B cell (primary cell): ENCODE measurements at places on chromosomes 7 and 10. TPM values are rescaled to one million over a fixed set of nuclear protein-coding genes. Genes with fewer than 3 reads are reported as not detected.

BLNK gene
- total RNA-seq = 205 and 210 TPM in 2 replicates

DNA sequence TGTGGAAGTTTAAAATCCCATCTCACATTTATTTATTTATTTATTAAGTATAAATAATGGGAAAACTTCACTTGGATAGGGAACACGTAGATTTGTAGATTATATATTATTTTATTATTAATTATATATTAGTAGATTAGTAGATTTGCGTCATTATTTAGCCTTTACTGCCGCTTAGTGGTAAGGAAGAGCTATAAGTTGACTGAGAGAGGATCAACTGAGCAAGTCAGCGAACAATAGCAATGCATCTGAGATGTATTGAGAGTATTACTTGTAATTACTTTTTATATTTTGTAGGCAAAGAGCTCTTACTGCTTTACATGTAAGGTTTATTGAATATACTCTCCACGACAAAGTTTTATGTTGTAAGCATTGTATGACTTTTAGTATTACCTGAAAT is 244.5 kb upstream of the ANKRD30A start:
- peak; percentile 23 for DNase-seq

- DNase-seq = no peak
Measured at GRCh38 chr10:58064714-58065528, 202.8 kb downstream of the IPMK start.

GRCh38 chr7:146249272-146249671 is 132.7 kb downstream of the CNTNAP2 start:
- no peak for DNase-seq

DNA sequence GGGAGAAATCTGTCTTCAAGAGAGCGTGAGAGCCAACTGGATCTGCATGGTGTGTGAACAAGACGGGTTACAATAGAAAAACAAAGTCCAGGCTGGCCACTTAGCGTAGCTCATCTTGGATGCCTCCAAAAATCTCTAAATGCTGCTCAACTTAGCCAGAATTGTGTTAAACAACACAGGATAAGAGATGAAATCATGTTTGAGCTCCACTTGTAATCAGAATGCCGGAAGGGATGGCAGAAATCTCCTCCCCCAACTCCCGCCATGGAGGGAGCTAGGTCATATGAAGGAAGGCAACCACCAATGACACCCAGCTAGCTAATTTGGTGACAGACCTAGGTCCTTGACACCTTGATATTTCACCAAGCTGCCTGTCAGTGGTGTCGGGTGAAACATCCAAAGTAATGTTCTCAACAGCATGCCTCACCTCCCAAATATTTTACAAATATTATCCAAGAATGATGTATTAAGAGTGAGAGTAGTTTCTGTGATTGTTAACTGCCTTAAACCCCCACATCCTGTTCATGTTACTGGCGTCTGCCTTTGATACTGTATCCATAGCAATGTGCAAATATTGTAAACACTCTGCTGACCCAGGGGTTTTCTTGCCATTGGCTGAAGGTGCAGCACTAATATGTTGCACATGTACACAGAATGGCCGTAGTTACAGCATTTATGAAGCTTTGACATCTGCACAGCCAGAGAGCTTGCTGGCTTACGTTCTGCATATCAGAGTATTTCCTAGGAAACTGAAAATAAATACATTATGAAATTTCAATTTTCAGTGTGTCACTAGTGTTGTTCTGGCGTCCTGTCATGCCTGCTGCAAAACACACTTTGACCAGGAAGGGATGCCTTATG is 25.8 kb downstream of the TMEM254 start:
- no peak for DNase-seq

MCMBP gene
- total RNA-seq = 36.0 and 39.9 TPM in 2 replicates

GSTO1 gene
- 36.4 and 37.7 TPM in 2 replicates for total RNA-seq

GRCh38 chr10:73585327-73585726 is 5.8 kb downstream of the USP54 start:
- DNase-seq = no peak

- no peak for DNase-seq
Measured at GRCh38 chr10:124212702-124213101, 119.3 kb upstream of the CHST15 start.

DNA sequence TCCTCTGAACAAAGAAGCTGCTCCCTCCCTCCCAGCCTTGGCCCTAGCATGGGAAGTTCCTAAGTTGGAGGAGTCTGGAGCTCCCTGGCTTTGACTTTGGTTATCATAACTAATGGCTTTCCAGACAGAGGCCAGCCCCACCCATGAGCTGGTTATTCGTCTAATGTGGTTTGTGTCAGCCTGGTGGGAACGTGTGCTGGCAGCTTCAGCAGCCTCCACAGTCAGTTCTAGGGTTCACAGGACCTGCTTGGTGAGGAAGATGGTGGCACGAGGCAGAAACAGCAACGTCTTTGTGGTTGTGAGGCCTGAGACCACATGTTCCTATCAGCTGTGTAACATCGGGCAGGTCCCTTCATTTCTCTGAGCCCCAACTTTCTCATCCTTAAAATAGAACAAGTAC is 103.1 kb downstream of the PAXIP1 start:
- DNase-seq = no peak

DNA sequence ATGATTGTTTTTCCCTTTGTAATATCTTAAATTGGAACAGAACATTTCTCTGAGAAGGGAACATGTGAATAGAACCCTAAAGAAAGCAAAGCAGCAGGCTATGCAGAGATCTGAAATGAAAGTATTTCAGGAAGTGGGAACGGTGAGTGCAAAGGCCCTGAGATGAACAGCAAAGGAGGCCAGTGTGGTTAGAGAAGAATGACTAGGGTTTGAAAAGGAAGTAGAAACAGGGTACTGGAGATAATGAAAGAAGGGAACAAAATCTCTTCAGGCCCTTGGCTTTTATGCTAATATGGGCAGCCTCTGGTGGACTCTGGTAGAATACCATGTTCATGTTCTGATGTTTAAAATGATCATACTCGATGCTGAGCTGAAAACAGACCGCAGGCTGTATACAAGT is 22.2 kb downstream of the ARHGAP21 start:
- no peak for DNase-seq

GRCh38 chr10:106560925-106561640 is 603.4 kb downstream of the SORCS1 start:
- DNase-seq = no peak

DNA sequence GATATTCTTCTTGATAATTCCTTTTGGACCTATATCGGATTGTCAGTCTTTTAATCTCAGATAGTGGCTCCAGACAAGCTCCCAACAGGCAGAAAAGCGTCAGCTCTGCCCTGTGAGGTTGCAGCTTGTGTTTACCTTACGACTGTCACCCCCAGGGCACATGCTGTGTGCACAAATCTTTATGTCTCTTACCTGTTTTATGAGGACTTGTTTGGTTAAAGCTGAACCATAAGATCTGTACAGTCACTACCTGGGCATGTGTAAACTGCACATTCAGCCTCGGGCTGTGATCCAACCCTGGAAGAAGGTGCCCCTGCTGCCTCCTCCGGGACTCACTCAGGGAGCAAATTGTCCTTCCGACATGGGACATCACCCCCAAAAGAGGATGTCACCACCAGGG is 119.8 kb downstream of the GALNT17 start:
- no peak for DNase-seq

NODAL gene
- not detected in 2 replicates for total RNA-seq

DNA sequence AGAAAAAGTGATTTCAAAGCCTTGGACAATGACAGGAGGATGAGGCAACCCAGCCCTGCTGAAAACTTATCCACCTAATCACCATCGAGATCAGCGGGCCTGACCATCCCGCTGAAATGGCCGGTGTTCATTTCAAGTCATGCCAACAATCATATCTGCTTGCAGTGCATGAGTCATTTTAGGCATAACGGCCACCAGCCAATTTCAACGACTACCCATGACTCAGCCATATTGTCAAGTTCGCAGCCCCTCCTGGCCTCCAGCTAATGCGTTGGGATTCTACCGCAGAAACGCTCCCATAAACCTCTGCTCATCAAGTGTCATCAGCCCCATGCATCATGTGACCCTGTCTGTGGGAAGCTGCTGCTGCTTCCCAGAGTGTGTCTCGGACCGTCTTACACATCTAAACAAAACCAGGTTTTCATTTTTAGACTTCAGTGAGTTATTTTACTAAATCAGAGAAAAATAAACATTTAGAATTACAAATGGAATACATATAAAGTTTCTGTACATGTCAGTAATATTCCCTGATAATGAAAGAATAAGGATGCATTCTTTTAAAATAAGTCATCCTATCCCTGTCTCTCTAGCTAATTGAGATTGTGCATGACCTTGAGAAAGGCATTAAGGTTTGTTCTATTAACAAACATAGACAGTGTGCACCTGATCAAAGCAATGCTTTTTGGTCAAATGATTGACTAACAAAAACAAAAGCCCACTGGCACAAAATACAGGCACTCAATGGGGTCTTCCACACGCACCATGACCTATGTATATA is 188.9 kb downstream of the ADAM12 start:
- no peak for DNase-seq

DNA sequence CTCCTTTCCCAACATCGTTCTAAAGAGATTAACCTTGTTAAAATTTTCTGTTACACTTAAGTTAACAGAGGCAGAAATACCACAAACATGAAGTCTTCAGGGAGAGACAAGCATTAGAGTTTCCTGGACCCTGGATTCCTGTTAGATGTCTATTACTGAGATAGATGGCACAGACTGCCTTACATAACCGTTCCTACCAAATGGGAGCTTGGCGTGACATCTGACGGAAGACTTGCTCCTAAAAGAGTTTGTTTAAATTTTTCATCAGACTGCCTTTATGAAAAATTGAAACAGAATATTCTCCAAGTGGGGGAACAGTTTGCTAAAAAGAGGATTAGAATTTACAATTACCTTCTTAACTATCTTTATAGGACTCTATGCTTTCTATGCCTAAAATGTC is 22.7 kb downstream of the ANK3 start:
- DNase-seq = no peak

LIPF gene
- not detected in 2 replicates for total RNA-seq

DNA sequence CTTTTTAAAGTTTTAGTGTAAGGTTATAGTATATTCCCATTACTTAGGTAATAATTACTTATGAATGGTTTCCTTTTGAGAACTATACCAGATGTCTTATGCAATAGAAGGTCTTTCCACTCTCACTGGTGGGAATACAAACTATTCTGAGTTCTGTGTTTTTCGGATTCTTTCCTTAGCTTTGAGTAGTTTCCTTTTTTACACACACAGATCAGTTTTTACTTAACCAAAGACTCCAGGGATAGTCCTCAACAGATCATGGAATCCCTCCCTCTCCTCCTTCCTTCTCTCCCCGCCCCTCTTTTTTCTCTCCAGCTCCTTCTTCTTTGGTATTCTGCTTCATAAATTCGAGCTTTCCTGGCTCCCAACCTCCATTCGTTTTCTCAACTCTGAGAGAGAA is 13.3 kb downstream of the COPG2 start:
- no peak for DNase-seq

GRCh38 chr7:89503281-89503680 is 651.0 kb upstream of the STEAP1 start:
- DNase-seq = no peak

DNA sequence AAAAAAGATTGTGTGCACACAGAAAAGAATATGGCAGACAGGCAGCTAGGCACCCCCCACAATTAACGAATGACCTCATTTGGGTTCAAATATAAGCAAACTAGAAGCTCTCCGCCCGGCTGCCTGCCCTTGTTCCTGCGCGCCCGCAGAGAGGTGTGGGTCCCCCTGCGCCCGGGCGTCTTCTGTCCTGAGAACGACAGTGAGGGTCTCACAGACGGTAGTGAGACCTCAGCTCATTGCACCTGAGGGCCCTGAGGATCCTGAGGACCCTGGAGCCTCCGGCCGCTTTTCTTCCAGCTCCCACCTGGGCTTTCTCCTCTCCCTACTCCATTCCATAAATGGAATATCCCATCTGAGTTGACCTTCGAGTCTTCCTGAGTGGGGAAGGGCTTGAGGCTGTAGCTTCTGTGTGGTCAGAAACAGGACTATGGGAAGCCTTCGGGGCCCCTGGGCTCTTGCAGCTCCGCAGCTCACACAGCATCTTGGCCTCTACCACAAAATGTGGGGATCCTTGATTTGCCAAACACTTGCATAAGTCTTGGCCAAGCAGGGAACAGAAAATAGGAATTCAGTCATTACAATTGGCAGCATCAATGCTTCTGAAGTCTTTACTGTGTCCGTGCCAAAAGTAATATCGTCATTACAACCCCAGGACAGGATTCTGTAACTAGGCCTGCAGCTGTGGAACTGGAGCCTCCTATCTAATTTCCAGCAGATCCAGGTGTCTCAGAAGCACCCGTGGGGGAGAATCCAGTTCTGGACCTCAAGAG is 43.8 kb downstream of the JAKMIP3 start:
- DNase-seq = no peak

DNA sequence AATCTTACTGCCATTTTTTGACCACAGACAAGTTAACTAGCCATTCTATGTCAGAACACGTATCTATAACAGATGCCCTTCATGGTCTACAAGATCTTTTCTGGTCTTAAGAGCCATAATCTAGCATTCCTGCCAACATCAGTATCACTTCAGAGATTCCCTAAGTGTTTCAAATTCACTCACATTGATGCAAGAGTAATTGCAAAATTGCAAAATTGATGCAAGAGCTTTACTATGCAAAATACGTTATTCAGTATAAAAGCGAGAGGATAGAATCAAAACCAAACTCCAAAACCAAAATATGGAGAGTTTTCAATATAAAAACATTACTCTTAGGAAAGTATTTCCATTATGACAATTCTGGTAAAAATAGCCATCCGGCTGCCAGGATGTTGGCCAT is 38.1 kb upstream of the PPP1R17 start:
- DNase-seq = no peak

DNA sequence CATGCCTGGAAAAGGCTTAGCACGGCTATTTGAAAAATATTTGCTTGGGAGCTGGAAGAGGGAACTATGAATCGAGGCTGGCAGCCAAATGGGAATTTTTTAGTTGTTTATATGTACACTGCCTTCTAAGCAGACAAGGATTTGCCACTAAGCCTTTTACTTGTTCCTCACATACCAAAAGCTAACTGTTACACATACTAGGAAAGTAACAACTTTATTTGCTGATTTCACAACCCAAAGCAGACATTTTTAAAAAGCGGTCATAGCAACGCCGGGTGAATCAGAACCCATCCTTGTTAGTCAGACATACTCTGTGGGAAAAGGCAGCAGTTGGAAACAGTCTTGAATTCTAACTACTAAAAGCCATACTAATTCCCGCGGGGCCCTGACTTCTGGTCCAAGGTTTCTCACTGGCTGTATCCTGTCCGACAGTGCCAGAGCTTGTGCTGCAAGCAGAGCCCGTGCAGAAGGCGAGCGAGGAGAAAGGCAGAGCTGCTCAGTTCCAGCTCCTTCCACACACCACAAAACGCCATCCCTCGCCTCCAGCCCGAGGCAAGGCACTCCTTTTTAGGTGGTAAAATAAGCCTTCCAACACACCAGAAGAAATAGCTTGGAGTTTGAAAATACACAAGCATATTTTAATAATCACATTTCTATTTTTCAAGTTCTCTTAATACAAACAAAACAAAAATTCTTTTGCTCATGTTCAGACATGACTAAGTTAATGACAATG is 89.2 kb downstream of the RNF216 start:
- peak; percentile 7 for DNase-seq

OR2A25 gene
- not detected in 2 replicates for total RNA-seq

DNA sequence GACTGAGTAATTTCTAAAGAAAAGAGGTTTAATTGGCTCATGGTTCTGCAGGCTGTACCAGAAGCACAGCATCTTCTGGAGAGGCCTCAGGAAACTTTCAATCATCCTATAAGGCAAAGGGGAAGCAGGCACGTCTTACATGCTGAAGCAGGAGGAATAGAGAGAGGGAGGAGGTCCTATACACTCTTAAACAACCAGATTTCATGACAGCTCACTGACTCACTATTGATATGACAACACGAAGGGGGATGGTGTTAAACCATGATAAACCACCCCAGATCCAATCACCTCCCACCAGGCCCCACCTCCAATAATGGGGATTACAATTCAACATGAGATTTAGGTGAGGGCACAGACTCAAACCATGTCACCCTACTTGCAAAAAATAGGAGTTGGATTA is 201.5 kb downstream of the CDK14 start:
- no peak for DNase-seq
